A375 (cell line): ENCODE measurements at places on chromosomes 2 and 18. TPM values are rescaled to one million over a fixed set of nuclear protein-coding genes. Genes with fewer than 3 reads are reported as not detected.

UCN gene
- total RNA-seq = 6.6 and 9.2 TPM in 2 replicates

GRHL1 gene
- 0.30 and 0.56 TPM in 2 replicates for total RNA-seq

WDR35 gene
- total RNA-seq = 17.1 and 18.4 TPM in 2 replicates

NPPC gene
- 0.50 and 2.9 TPM in 2 replicates for total RNA-seq

ST8SIA5 gene
- 0.38 and 0.64 TPM in 2 replicates for total RNA-seq
